ENCODE measurements at places on chromosomes 16 and 17. TPM values are rescaled to one million over a fixed set of nuclear protein-coding genes. Genes with fewer than 3 reads are reported as not detected.

The KRTAP4-9 gene
- polyA plus RNA-seq = 0.24 TPM

The WSB1 gene
- polyA plus RNA-seq = 266 TPM

The TEDC2 gene
- 7.3 TPM for polyA plus RNA-seq

The CHMP6 gene
- polyA plus RNA-seq = 44.2 TPM

The CD300C gene
- not detected for polyA plus RNA-seq

The NME2 gene
- polyA plus RNA-seq = 912 TPM

The PRSS27 gene
- 0.83 TPM for polyA plus RNA-seq

The ABCA10 gene
- 0.04 TPM for polyA plus RNA-seq

The MATCAP1 gene
- 43.9 TPM for polyA plus RNA-seq

The GNAO1 gene
- polyA plus RNA-seq = 0.07 TPM

The RPRML gene
- polyA plus RNA-seq = not detected

The CDH13 gene
- polyA plus RNA-seq = 61.6 TPM

The CA10 gene
- polyA plus RNA-seq = not detected

The KLHL10 gene
- not detected for polyA plus RNA-seq

The SYCE1L gene
- not detected for polyA plus RNA-seq

The CCDC200 gene
- polyA plus RNA-seq = not detected

The NDE1 gene
- 22.7 TPM for polyA plus RNA-seq

The TP53TG3F gene
- not detected for polyA plus RNA-seq

The DNAJA2 gene
- 13.1 TPM for polyA plus RNA-seq

The OTOA gene
- 0.02 TPM for polyA plus RNA-seq

The EPOP gene
- 0.82 TPM for polyA plus RNA-seq

The ADGRG1 gene
- polyA plus RNA-seq = 8.4 TPM

The TBC1D3 gene
- polyA plus RNA-seq = not detected

The KCNJ12 gene
- polyA plus RNA-seq = 0.13 TPM

The CENPX gene
- 100 TPM for polyA plus RNA-seq

The PRSS21 gene
- 0.47 TPM for polyA plus RNA-seq

The CLEC18B gene
- polyA plus RNA-seq = 0.17 TPM

The SLC46A1 gene
- polyA plus RNA-seq = 4.0 TPM

The OR1A1 gene
- not detected for polyA plus RNA-seq

The ENPP7 gene
- polyA plus RNA-seq = not detected

The PRSS53 gene
- 5.4 TPM for polyA plus RNA-seq

The WNT9B gene
- polyA plus RNA-seq = not detected

The CCL23 gene
- not detected for polyA plus RNA-seq

The CDRT4 gene
- polyA plus RNA-seq = 2.7 TPM

The PIRT gene
- not detected for polyA plus RNA-seq

The C17orf107 gene
- 0.82 TPM for polyA plus RNA-seq

The NOS2 gene
- not detected for polyA plus RNA-seq

The NTN1 gene
- polyA plus RNA-seq = 0.11 TPM

The SLFN12L gene
- polyA plus RNA-seq = not detected

The TMED6 gene
- 0.10 TPM for polyA plus RNA-seq

The PLLP gene
- 0.05 TPM for polyA plus RNA-seq

The MAP2K6 gene
- polyA plus RNA-seq = 2.4 TPM

The LCAT gene
- polyA plus RNA-seq = 22.5 TPM

The ST6GALNAC2 gene
- 0.10 TPM for polyA plus RNA-seq

The KCNH4 gene
- 0.03 TPM for polyA plus RNA-seq

The ZG16 gene
- not detected for polyA plus RNA-seq

The GGT6 gene
- polyA plus RNA-seq = not detected

The ERN2 gene
- polyA plus RNA-seq = 0.60 TPM

The HYDIN gene
- polyA plus RNA-seq = 0.07 TPM

The CFAP20 gene
- 52.8 TPM for polyA plus RNA-seq

The ZNF423 gene
- 0.10 TPM for polyA plus RNA-seq

The FBXO39 gene
- not detected for polyA plus RNA-seq

The TVP23B gene
- polyA plus RNA-seq = 21.3 TPM

The SULT1A4 gene
- polyA plus RNA-seq = 2.4 TPM

The SPATA22 gene
- 0.23 TPM for polyA plus RNA-seq

The AATK gene
- 0.21 TPM for polyA plus RNA-seq

The HS3ST2 gene
- not detected for polyA plus RNA-seq

The KCNJ2 gene
- 0.33 TPM for polyA plus RNA-seq

The SLC5A10 gene
- not detected for polyA plus RNA-seq

The MT1F gene
- 0.56 TPM for polyA plus RNA-seq
